Forelimb muscle (tissue), 1 donor: ENCODE measurements at places on chromosomes 5 and 9. TPM values are rescaled to one million over a fixed set of nuclear protein-coding genes. Genes with fewer than 3 reads are reported as not detected.

IFNB1 gene
- polyA plus RNA-seq = not detected

ISL1 gene
- 0.08 TPM for polyA plus RNA-seq

ESM1 gene
- 1.7 TPM for polyA plus RNA-seq

PTPA gene
- 131 TPM for polyA plus RNA-seq

GRCh38 chr9:5509573-5509972 lies 758 bp upstream of the PDCD1LG2 start:
- no peak for DNase-seq

- no peak for DNase-seq
Measured at GRCh38 chr5:36056422-36056821, 10.3 kb downstream of the UGT3A2 start.

DNA sequence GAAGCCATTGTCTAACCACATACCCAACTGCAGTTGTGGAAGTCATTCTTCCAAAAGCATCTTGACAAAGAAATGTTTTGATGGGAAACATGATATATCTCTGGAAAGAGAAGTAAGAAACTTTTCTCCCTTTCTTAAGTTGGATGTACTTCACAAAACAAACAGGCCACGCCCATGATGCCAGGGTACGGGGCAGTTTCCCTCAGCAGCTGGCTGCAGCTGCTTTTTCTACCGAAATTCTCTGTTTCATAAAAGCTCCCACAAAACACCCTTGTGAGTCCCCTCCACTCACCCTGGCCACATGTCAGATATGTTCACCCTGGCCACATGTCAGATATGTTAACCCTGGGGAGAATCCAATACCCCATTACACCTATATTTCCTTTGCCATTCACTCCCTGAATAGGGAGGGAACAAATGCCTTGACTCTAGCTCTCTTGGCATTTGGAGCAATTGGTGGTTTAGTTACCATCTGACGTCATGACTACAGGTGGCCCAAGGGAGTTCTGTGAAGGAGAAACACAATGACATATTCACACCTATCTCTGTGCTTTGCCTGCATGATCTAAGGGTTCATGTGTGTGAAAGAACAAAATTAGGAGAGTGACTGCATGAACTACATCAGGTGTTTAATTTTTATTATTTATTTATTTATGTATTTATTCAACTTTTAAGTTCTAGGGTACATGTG lies 103.0 kb downstream of the AOPEP start:
- DNase-seq = no peak

DNA sequence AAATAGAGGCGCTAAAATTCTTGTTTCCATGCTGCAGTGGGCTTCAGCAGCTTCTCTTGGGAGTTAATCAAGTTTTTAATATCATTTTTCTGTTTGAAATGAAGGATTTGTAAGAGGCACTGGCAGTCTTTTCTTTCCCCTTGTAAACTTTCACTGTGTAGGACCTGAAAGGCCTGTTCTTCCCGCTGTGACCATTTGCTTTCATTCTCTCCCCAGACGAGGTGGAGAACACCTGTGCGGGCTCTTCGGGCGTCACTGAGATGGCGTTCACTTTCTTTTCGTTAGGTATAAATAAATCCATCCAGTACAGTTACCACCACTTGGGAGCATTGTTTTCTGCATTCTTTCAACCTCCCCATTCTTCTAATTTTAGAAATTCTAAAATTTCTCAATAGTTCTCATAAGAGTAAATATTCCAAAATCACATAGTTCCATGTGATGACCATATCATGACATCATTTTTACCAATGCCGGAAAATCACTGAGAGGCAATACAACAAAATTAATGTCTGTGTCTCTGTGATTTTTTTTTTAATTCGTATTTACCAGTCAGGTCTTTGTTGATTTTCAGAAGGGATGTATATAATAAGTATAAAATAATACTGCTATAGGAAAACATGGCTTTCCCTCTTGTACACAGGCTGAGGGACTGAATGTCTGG lies 131.7 kb upstream of the ICE1 start:
- no peak for DNase-seq

DNA sequence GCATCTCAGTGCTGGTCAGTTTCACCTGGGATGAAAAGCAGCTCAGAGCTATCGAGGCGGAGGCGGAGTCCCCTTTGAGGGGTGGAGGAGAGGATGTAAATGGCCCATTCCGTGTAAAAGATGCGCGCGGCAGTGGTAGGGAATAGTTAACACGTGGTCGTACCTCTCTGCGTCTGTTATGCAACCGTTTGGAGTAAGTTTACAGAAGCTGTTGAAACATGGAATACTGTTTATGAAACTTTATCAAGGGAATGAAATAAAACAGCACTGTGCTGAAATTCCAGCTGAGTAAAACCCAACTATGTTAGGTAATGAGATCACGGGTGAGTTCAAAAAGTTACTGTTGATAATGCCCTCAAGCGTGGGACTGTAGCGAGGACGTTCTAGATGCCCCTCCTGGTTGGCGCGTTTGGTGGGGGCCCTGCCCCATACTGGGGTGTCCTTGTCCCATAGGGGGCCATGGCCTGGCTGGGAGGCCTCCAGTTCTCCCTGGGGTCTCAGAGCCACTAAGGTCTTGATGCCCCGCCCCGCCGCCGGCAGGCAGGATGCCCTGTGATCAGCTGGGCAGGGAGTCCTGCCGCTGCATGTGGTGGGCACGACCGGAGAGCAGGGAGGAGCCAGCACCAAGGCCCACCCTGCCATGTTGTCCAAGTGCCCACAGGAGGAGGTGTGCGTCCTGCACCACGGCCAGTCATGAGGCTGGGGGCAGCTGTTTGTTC lies 90.9 kb downstream of the COL5A1 start:
- DNase-seq = no peak

DNA sequence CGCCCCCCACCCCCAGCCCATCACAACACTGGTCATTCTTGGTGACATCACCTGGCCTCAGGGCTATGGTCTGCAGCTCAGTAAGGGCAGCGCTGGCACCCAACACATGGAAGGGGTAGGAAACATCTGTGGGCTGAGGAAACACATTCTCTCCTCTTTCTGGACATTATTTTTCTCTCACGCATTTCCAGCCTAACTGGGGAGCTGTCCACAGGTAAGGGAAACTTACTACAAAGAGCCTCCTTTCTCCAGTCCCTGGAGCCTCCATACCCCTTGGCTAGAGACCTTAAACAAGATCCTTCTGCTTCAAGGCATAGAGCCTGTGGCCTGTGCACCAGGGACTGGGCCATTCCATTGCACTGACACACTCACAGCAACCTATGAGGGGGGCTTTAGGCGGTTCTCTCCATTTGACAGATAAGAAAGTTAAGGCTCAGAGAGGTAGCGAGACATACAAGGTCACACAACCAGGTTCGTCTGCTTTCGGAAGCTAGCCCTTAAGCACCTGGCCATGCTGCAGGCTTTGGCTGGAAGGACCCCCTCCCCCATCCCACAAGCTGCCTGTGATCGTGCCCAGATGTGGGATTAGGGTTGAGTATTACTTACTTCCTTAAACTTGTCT lies 40.7 kb downstream of the CXXC5 start:
- no peak for DNase-seq
